WTC11 (cell line): ENCODE measurements at places on chromosomes 13 and 19. TPM values are rescaled to one million over a fixed set of nuclear protein-coding genes. Genes with fewer than 3 reads are reported as not detected.

The CD79A gene
- total RNA-seq, result 0.42 to 1.2 TPM (median 0.71 TPM) in 3 replicates

The ZNF470 gene
- 6.0 to 6.5 TPM (median 6.2 TPM) in 3 replicates for total RNA-seq

The ZNF446 gene
- total RNA-seq, result 5.0 to 6.5 TPM (median 6.0 TPM) in 3 replicates

The FGF22 gene
- total RNA-seq, result 1.4 to 1.6 TPM (median 1.6 TPM) in 3 replicates

The TTC9B gene
- total RNA-seq, result 0.23 TPM in 1 of 3 replicates, not detected in the others

GRCh38 chr19:5141129-5141849, 172.4 kb downstream of the KDM4B start:
- no peak for DNase-seq

- DNase-seq, result no peak
Observed at GRCh38 chr13:94236872-94237271, 242.6 kb downstream of the DCT start.
